ENCODE measurements at places on chromosomes 1 and 21.

GRCh38 chr1:6519935-6520671, 28.6 kb upstream of the PLEKHG5 start:
- DNase-seq = no peak

DNA sequence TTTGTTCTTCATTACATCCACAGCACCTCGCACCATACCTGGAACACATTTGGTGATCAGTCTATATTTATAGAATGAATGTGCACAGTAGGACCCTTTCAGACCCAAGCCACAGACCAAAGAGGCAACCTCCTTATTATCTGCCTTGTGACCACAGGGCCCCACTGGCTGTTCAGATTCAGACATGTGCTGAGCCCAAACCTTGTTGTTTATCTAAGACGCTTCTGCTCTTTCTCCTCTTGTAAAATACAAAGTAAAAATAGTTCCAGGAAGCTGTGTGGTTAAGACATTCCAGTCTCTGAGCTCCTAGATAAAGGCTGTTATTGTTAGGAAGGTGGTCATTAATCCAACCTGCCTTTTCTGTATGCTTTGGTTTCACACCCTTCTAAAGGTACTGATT, 3.6 kb upstream of the SCMH1 start:
- no peak for DNase-seq

GRCh38 chr1:8663090-8663802, 154.2 kb downstream of the RERE start:
- DNase-seq = no peak

- no peak for DNase-seq
Observed at GRCh38 chr1:6016191-6016865, 24.1 kb upstream of the NPHP4 start.
